GM18507 (cell line): ENCODE measurements at places on chromosomes 5 and 9.
A peak's percentile ranks its signal among the peaks of the same experiment; 100 is the strongest.

DNA sequence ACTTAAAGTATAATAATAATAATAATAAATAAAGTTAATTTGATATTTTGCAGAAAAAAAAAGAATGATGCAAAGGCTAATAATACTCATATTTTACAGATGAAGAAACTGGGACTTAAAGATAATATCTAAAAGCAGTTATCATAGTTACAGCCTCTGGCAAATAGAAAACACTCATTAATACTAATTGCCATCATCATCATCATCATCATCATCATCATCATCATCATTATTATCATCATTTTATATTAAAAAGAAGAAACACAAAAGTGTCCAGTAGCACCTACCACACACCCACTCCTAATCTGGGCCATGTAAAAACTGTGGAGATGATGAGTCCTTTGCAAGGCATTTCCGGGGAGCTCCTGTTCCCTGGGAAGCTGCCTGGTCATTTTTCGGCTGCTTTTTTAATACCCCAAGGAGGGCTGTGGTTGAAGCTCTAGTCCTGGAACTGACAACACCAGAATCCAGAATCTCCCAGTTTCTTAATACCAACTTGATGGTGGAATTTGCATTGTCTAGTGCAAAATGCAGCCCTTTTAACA lies 70.8 kb downstream of the HTR4 start:
- DNase-seq = no peak

DNA sequence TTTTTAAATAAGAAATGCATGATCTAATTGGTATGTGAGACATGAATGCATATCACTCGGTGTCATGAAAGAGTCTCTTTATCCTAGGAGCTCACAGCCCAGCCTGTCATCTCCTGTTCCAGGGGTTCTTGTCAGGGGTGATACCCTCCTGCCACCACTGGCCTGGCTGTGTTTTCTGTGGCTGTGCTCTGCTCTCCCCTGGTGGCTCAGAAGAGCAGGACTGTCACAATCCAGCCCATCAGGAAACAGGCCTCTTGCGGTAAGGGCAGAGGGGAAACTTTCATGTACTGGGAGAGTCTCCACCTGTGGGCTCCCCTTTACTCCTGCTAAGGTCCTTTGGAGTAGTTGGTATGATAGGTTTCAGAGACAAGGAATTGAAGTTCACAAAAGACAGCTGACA lies 240.2 kb upstream of the GLRA1 start:
- DNase-seq = no peak

DNA sequence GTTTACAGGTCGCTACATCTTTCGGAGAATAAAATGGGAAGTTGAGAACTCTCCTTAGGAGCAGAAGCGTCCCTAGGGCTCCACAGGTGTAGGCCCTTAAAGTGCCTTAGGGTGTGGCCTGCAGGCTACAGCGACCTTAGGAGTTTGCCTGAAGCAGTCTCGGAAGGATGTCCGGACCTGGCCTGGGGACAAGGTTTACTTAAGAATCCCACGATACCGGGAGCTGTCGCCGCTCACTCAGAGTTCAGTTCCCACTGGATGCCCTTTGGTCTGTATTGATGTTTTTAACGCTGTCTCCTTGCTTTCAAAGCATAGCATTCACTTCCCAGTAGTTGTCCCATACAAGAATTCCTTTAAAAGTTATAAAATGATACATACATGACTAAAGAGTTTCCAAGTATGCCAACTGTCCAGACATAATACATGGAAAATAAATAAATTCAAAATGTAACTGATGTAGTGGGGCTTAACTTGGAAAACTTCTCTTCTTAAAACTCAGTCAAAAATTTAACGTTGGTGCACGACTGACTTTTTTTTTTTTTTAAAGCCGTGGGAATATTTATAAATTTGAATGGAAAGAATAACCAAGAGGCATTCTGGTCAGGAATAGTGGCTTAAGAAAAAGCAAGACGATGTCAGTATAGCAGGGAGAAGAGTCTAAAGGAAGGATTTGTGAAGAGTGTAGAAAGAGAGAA lies 848 bp downstream of the RAD50 start:
- DNase-seq = peak; percentile 9

DNA sequence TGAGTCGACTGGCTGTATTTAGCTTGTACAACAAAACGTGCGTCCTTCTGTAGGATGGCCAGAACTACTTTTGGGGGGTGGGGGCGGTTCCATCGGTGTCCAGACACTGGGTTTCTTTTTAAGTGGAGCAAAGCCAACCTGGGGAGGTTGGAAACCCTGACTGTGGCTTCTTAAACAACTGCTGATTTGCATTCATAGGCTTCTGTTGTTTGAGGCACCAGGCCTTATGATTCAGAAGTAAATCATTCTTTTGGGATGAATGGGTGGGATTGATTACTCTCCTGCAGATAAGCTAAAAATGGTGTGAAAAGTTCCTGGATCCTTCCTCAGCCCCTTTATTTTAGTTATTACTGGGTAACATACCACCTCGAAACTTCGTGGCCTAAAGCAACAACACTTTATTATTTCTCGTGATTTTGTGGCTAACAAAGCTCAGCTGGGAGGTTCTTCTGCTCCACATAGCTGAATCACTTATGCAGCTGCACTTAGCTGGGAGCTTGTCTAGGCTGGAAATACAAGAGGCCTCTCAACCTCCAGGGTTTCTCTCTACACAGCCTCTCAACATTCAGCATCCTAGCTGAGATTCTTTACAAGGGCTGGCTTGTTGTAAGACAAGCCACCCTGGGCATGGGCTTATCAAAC lies 12.2 kb upstream of the SMIM32 start:
- DNase-seq = no peak
